WTC11 (cell line): ENCODE measurements at places on chromosomes 16 and 17.

- DNase-seq, result no peak
These were observed 4.2 kb downstream of the FOXC2 start for GRCh38 chr16:86570558-86571529.

GRCh38 chr17:13378361-13378760, 223.4 kb downstream of the HS3ST3A1 start:
- no peak for DNase-seq

DNA sequence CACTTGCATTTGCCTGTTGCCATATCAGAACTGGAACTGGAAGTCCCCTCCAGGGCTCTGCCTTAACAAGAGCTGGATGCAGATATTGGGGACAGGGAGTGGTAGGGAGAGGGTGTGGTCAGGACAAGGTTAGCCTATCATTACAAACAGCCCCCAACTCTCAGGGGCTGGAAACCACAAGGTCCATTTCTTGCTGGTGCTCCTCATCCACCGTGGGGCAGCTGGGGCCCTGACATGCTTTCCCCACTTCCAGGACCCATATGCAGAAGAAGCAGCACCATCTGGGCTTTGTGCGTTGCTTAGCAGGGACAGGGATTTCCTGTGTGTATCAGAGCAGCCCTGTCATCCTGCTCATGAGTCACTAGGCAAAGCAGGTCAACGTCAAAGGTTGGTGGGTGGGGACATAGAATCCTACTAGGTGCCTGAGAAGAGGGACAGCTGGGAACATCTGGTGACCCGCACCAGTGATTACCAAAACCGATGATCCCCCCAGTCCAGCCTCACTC, 26.9 kb downstream of the RGS9 start:
- no peak for DNase-seq

DNA sequence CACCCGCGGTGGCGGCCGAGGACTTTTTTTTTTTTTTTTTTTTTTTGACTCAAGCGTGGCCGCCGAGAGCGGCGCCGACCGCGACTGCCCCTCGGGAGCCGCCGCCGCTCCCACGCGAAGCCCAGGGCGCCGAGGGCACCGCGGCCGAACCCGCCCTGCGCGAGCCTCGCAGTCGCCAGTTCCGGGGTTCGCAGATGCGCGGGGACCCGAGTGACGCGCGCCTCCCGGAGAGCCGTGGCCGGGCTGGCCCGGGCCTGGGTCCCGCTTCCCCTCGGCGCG, 1.1 kb downstream of the METRNL start:
- DNase-seq, result no peak

DNA sequence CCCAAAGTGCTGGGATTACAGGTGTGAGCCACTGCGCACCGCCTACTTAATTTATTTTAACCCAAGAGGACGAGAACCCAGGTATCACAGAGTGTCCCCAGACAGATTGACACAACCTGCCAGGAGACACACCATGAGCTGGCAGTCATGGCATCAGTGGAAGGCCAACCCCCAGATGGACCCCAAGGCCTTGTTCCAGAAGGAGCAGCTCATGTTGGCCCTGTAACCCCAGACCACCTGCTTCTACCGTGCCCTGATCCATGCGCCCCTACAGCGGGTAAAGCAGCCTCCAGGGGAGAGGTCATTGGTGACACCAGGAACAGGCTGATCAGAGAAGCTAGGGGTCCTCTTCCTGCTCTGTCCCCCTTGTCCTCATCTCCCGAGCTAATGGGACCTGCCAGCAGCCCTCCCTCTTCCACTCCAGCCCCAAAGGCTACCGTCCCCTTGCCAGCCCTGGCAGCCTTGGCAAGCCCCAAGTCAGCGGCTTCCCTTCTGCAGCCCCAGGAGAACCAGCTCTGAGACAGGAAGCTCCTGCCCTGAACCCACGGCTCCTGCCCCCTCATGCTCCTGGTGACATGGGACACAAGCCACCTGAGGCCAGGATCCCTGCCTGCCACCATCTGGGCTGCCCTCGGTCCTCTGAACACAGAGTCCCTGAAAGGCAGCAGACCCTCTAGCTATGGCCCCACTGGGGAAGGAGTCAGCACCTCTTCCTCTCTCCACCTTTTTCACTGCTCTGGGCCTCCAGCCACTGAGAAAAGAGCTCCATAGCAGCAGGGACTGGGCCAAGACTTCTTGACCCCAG, 6.3 kb downstream of the SULT1A1 start:
- DNase-seq, result no peak
